ENCODE measurements at places on chromosomes 13 and 19.

DNA sequence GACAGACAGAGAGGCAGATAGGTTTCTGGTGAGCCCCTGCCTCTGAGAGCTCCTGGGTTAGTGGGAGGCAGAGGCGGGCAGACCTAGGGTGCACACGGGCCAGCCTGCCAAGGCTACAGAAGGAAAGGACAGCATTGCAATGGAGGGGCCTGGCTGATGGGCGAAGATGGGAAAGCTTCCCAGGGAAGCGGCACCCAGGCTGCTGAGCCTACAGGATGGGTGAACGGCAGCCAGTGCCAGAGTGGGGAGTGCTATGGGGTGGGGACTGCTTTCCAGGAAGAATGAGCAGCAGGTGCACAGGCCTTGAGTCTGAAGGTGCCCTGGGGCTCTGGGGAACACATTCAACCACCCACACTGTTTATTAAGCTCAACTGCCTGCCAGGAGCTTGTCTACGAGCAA, 702 bp upstream of the MAG start:
- no peak overlapping the region for H3K27ac ChIP-seq
- no peaks in the 10 kb centered on the region for H3K36me3 ChIP-seq
- peaks cover 9% of the 10 kb centered on the region for H3K27me3 ChIP-seq

DNA sequence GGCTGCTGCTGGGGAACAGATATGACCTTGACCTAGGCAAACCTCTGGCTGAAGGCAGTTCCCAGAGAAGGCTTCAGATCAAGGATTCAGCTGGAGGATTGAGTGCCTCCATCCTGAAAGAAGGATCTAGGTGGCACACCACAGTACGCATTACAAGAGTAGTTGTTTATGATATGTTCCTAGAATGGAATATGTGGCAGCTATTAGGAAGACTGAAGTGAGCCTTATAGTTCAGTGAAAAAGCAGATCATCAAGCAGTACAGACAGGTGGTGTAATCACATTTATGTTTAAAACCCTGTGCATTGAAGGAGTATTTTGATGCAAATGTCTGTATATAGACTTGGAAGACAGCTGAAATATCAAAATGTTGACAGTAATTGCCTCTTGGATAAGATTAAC, 116.0 kb downstream of the ZAR1L start:
- H3K4me3 ChIP-seq, result no peak overlapping the region
- no peak for DNase-seq
- H3K27ac ChIP-seq, result no peak overlapping the region
- H3K36me3 ChIP-seq, result peaks cover 2% of the 10 kb centered on the region
- H3K4me1 ChIP-seq, result no peaks in the 10 kb centered on the region

GRCh38 chr13:87107651-87108050, 563.5 kb upstream of the SLITRK5 start:
- H3K4me3 ChIP-seq, result no peak overlapping the region
- no peak for DNase-seq
- H3K36me3 ChIP-seq, result no peaks in the 10 kb centered on the region
- no peaks in the 10 kb centered on the region for H3K4me1 ChIP-seq

GRCh38 chr13:59247171-59247570, 916.6 kb downstream of the DIAPH3 start:
- H3K4me3 ChIP-seq, result no peak overlapping the region
- H3K27ac ChIP-seq, result no peak overlapping the region
- no peaks in the 10 kb centered on the region for H3K4me1 ChIP-seq
- no peaks in the 10 kb centered on the region for H3K36me3 ChIP-seq

- peaks cover 8% of the 10 kb centered on the region for H3K27me3 ChIP-seq
- peaks cover under 1% of the 10 kb centered on the region for H3K36me3 ChIP-seq
- H3K4me3 ChIP-seq, result no peak overlapping the region
- H3K27ac ChIP-seq, result no peak overlapping the region
- DNase-seq, result no peak
These were observed 11.2 kb downstream of the HAS1 start for GRCh38 chr19:51712461-51713081.

DNA sequence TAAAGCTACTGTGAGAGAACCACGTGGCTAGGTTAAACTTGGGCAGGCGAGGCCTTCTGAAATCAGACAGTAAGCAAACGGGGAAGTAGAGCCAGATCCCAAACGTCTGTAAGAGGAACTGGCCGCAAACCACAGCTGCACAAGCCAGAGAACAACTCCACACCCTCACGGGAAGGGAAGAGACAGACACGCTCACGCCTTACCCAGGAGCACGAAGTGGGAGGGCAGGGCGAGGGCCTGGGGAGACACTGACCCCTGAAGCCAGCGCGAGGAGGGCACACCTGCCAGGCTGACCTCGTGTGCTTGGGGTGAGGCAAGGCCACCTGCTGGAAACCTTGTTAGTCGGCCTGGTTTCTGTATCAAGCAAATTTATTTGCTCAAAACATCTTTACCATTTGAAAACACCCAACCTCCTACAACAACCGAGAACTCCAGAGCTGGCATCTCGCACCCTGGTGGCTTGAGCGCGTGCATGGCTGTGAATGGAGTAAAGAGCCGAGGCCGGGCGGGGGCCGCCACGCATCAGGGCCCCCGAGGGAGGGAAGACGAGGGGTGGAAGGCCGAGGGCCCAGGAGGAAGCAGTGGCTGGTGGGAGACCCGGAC, 7.3 kb downstream of the POLR2E start:
- DNase-seq, result no peak
- H3K36me3 ChIP-seq, result peaks cover 20% of the 10 kb centered on the region
- H3K4me3 ChIP-seq, result peak overlapping the region; percentile 29
- peak overlapping the region; percentile 81 for H3K27ac ChIP-seq
- H3K27me3 ChIP-seq, result no peaks in the 10 kb centered on the region
- peaks cover 25% of the 10 kb centered on the region for H3K4me1 ChIP-seq

Measured in activated T-helper 1 cell treated with anti-CD3 and anti-CD28 coated beads, Interleukin-12 subunit alpha, Interleukin-12 subunit beta, Interleukin-2, Interleukin-4 antibody, amounts not matched to agents 30 ng/mL and 10 ng/mL and 1 ng/mL, durations not matched to agents 14 hours and 24 hours and 36 hours (primary cell).